Kidney epithelial cell (primary cell): ENCODE measurements at places on chromosomes 16 and 17.

DNA sequence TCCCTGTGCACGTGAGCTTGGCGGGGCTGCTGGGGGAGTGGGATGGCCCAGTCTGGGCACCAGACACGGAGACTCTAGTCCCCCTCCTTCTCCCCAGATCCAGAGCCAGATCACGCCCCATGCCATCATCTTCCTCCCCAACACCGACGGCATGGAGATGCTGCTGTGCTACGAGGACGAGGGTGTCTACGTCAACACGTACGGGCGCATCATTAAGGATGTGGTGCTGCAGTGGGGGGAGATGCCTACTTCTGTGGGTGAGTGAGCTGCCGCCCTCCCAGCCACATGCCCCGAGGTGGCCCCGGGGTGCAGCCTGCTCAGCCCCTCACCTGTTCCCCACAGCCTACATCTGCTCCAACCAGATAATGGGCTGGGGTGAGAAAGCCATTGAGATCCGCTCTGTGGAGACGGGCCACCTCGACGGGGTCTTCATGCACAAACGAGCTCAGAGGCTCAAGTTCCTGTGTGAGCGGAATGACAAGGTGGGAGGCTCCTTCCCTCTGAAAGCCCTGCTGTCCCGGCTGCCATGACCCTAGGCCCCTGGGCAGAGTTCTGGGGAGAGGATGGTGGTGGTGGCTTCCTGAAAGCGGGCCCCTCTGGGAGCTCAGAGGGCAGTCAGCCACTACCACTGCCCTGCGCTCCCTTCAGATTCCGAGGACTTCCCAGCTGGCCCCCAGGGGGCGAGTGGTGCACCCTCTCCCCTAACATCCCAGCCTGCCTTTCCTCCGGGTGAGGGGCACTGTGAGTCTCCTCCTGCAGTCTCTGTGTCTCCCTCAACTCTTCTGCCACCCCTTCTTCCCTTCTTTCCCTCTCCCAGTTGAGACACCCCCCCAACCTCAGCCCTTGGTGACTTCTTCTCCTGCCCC lies 2.8 kb upstream of the C17orf107 start:
- DNase-seq, result no peak

DNA sequence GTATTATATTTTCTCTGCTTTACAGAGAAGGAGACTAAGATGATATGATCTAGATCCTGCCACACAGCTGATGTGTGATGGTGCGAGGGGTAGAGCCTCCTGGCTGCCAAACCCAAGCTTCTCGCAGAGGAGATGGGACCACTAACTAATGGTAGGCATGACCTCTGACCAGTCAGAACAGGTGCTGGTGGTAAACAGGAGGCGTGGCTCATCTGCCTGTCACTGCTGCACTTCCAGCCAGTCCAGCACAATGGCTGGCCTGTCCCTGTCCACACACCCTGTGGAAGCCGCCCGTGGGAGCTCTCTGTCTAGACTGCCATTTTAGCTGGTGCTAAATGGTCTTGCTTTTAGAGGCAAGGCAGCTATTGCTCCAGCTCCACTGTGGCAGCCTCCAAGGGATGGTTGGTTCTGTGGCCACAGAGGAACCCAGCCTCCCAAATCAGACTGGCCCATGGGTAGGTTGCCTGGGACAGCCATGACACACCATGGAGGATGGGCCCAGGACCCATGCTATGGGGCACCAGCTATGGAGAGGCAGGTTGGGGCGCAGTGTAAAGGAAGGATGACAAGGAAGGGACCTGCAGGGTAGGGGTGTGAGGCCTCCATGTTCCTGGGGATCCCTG lies 86.7 kb downstream of the KSR1 start:
- DNase-seq, result no peak

- DNase-seq, result no peak
Measured at GRCh38 chr16:89733322-89733721, 12.0 kb downstream of the ZNF276 start.

DNA sequence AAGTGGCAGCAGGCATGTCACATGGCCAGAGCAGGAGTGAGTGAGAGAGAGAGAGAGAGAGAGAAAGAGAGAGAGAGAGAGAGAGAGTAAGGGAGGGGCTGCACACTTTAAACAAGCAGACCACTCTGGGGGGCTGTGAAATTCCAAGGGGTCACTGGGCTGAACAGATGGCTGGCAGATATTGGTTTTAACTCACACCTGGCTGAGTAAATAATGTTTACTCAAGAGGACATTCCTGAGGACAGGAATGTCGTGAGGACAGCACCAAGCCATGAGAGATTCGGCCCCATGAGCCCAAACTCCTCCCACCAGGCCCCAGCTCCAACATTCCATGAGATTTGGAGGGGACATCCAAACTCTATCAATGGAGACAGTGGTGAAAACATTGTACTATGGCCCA lies 269.7 kb downstream of the CBLN1 start:
- no peak for DNase-seq

GRCh38 chr17:9969301-9969935 lies 64.3 kb upstream of the RCVRN start:
- DNase-seq, result no peak

GRCh38 chr17:63399316-63399715 lies 46.8 kb downstream of the CYB561 start:
- no peak for DNase-seq

GRCh38 chr17:17877529-17878358 lies 41.0 kb upstream of the SREBF1 start:
- no peak for DNase-seq

DNA sequence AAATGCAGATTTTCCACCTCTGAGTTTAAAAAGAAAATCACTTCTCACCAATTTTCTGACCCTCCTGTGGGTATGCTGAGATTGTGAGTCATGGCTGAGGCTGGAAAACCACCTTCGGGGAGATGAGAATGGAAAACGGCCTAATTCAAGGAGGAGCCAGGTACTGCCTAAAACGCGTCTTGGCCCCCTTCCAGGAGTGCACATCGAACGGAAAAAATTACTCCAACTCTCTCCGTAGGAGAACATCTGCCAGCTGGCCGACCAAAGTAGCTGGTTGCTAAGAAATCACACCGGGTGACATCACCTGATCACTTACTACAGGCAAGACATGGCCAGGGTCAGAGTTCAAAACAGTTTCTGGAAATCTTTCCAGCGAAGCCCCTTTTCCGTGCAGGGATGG lies 107.6 kb downstream of the ZNF423 start:
- peak; percentile 5 for DNase-seq

DNA sequence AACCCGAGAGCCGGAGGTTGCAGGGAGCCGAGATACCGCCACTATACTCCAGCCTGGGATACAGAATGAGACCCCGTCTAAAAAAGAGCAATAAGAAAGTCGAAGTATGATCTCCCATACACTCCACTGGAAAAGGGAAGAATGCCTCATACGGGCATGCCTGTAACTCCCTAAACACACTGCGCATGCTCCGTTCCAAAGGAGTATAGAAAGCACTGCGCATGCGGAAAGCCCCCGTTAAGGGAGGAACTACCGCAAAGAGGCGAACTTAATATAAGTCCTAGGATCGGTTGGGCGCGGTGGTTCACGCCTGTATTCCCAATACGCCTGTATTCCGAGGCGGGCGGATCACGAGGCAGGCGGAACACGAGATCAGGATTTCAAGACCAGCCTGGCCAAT lies 313.1 kb upstream of the ERCC4 start:
- no peak for DNase-seq

DNA sequence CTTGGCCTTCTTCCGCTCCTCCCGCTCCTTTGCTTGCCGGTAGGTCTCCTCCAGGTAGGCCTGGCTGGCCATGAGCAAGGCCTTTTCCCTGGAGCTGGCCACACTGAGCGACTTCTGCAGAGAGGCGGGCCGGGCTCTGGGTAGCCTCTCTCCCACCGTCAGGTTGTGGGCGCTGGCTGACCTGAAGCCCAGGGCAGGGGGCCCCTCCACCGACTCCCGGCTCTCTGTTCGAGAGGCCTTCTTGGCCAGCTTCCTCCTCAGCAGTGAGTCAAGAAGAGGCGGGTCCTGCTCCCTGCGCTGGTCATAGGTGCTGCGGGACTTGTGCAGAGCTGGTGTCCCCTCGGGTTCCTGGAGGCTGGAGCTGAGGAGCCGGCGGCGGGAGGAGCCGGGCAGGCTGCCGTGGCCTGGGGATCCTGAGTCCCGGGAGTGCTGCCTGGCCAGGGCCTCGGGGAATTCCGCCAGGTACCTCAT lies 12.8 kb downstream of the GPR179 start:
- no peak for DNase-seq

DNA sequence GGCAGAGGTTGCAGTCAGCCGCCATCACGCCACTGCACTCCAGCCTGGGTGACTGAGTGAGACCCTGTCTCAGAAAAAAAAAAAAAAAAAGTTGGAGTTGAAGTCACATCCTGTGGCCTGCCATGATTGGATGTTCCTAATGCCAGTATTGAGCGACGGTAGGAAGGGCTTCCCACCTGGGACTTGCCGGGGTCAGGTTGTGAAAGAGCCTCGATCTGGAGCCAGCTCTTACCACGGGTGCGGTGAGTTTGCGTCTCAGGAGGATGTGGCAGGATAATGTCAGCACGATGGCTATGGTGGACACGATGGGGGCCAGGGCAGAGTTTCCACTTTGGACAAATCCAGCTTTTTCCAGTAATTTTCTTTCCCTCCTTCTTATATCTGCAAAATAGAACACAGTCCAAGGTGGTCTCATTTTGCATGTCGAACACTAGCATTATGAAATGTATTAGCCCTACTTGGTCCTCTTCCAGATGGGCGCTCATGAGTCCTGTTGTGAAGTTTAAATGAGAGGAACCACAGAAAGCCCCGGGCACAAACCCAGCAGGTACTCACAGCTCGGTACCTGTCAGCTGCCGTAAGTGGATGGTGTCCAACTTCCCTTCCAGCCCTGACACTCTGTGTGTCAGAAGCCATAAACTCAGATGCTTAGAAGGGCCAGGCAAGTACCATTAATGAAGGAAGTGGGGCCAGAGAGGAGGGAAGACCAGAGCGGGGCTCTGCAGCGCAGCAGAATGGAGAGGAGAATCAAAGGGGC lies 22.2 kb downstream of the ABCC12 start:
- no peak for DNase-seq

GRCh38 chr16:61569028-61569427 lies 467.2 kb downstream of the CDH8 start:
- DNase-seq, result no peak

DNA sequence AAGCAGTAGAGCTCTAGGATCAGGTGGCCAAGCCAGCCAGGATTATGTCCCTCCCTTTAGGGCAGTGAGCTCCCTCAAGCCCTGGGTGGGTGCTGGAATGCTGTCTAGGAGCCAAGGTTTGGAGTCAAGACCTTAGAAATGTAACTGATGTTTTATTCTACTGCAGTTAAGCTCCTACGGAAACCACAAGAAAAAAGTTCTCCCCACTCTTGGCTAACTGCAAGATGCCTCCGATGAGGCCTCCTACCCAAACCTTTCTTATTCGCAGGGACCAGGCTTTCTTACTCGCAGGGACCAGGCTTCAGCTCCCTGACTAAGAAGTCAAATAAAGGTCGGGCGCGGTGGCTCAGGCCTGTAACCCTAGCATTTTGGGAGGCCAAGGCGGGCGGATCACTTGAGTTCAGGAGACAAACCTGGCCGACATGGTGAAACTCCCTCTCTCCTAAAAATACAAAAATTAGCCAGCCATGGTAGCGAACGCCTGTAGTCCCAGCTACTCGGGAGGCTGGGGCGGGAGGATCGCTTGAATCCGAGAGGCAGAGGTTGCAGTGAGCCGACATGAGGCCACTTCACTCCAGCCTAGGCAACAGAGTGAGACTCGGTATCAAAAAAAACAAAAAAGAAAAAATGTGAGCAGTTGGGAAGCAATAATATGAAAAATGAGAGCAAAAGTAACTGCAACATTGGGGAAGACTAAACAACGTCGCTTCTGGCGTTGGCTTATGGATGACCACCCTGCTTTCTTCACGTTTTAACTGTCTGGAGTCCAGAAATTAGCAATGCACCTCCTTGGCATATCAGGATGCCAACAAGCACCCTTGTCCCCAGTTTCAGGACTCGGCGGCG lies 31.7 kb upstream of the ARL4D start:
- no peak for DNase-seq

GRCh38 chr16:8867216-8867931 lies 1.4 kb downstream of the CARHSP1 start:
- DNase-seq, result no peak

DNA sequence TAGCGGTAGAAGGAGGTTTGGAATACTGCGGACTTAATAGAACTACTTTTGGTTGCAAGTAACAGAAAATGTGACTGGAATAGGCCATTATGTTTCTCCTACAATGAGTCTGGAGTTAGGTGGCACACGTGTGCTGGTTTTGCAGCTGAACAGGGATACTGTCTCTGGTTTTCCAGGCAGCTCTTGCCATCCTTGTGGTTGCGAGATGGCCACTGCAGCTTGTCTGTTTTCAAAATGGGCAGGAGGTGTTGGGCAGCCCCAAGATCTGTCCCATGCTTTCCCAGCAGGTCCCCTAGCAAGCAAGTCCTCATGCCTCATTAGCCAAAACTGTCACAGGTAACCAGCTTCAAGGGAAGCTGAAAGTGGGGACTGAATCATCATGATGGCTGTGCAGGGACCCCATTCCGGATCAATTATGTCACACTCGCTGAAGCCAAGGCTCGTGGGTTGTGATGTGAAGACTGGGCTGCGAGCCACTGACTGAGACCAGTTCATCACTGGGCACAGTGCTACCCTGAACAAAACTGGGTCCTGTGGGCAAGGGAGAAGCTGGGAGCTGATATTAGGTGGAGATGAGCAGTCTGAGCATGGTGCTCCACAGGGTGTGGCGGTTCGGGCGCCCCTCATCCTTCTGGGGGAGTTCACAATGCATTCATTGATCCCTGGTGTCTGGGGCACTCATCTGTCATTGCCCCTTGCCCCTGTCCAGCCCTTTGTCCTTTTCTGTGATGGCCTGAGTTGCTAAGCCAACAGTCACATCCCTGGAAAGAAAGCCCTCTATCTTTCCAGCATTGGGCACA lies 82.1 kb downstream of the KSR1 start:
- no peak for DNase-seq

GRCh38 chr16:3170440-3171180 lies 17.4 kb upstream of the OR1F1 start:
- DNase-seq, result no peak

DNA sequence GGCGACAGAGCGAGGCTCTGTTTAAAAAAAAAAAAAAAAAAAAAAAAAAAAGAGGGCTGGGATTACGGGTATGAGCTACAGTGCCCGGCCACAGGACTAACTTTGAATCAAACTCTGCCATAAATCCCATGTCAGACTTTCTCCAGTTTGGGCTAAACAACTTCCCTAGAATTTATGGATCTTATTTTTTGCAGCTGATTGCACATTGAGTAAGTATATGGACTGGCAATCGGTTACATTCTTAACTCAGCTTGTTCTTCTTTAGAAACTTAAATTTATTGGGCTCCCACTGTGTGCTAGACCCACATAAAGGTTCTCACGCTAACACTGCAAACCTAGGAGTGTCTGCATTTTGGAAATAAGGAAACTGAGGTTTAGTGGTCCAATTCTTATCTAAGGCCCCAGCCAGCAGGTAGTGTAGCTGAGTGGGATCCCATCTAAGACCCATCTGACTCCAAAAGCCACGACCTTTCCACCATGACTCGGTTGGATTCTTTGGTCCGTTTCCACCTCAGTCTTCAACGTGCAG lies 718 bp upstream of the CBFB start:
- DNase-seq, result no peak

GRCh38 chr17:77746896-77747554 lies 211.5 kb upstream of the TNRC6C start:
- no peak for DNase-seq

GRCh38 chr17:34703533-34703932 lies 124.2 kb downstream of the TMEM132E start:
- DNase-seq, result no peak
